ENCODE measurements at places on chromosomes 12 and 14.

GRCh38 chr12:99600388-99600787 lies 47.2 kb upstream of the GARIN6 start:
- DNase-seq, result no peak

DNA sequence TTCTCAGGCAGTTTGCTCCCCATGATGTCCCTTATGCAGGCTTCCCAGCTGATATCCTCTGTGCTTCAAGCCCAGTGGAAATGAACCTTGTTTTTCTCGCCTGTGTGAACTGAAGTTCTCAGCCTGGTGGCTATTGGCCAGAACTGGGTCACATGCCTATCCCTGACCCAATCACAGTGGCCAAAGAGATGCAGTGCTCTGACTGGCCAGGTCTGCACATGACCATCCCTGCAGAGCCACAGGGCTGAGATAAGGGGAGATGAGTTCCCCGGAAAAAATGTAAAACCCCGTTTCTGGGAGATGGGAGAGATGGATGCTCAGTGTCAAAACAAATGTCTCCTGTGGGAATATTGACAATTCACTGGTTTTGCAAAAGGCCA lies 34.7 kb upstream of the FZD10 start:
- no peak for DNase-seq

DNA sequence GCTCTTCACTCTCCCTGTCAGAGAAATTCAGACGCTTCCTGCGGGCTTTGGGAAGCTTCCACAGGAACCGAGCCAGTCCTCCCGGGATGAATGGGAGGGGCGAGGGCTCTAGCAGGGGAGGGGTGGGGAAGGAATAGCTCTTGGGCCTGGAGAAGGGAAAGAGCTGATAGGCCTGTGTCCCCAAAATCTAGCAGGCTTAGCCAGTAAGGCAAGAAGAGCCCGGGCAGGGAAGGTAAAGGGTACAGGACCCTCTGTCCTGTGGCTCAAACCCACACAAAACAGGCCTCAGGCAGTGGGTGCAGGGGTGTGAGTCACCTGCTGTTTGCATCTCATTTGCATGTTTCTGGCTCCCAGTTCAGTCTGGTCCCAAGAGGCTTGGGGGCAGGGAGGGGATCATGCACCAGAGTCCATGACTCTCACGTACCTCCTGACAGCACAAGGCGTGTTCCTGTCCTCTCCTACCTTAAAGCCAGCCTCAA lies 8.7 kb upstream of the SMUG1 start:
- no peak for DNase-seq

DNA sequence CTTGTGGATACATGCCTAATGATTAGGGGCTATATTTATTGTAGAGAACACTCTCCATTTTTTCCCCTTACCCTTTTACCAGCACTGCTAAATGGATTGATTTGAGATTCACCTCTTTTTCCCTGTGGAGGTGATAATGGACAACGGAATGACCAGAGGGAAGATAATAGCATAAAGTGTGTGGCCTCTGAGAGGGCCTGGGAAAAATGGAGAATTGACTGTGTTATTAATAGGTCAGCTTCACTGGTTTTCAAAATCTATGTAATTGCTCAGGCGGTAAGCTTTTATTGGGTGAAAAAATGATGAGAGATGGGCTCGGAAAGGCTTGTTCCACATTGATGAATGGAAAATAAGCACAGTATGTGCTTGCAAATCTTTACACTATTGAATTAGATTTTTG lies 15.8 kb downstream of the FLRT2 start:
- no peak for DNase-seq

GRCh38 chr12:27973487-27973890 lies 956 bp upstream of the PTHLH start:
- DNase-seq, result no peak

DNA sequence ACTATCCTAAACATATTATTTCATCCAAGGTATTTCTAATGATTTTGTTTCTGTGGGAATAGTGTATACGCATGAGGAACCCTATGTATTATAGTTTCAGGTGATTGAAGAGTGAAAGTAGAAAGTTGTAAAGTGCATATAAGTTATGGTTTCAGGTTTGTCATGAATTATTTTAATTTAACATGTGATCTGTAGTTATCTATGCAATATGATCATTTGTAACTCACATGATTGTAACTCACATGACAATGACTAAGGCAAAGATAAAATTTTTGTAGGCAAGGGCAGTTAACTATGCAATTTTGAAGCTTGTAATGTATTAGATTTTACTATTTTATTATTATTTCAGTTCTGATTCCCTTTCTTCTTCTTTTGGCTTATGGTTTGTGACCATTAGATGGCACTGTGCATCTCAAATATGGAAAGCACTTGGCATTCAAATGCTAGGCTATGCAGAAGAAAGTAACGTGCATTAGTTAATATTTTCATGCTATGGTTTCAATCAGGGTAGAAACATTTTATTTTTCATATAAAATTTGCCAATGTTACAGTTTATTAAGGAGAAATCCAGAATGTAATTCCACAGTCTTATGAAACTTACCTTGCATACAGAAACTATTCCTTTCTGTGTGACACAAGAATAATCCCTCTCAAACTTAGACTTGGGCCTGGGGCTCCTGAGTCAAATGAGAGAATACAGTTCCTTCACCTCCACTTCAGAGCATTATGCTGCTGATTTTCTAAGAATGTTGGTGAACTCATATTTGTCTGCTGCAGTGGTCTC lies 15.8 kb upstream of the TMEM30B start:
- DNase-seq, result no peak

GRCh38 chr12:4133029-4133428 lies 140.5 kb upstream of the CCND2 start:
- DNase-seq, result no peak

- no peak for DNase-seq
These were observed 63.2 kb downstream of the ATP2B1 start for GRCh38 chr12:89645434-89645833.

DNA sequence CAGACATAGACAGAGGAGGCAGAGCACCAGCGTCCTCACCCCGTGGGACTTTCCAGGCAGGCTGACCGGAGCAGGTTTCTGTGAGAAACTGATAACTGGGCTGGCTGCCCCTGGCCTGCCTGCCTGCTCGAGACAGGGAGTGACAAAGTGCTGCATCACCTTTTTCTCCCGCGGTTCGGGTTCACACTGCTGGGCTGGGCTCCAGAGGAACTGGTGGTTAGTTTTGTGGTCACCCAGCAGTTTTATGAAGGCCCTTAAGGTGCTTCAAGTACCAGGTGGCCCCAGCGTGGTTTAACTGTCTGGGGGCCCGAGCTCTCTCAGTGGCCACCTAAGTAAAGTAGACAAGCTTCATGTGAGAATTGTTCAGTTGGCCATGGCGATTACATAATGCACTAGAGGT lies 1073.6 kb downstream of the BCL11B start:
- DNase-seq, result no peak

- no peak for DNase-seq
These were observed 168.1 kb upstream of the PARP11 start for GRCh38 chr12:4041187-4041885.

- DNase-seq, result no peak
These were observed 34.9 kb downstream of the PPHLN1 start for GRCh38 chr12:42360747-42361403.

DNA sequence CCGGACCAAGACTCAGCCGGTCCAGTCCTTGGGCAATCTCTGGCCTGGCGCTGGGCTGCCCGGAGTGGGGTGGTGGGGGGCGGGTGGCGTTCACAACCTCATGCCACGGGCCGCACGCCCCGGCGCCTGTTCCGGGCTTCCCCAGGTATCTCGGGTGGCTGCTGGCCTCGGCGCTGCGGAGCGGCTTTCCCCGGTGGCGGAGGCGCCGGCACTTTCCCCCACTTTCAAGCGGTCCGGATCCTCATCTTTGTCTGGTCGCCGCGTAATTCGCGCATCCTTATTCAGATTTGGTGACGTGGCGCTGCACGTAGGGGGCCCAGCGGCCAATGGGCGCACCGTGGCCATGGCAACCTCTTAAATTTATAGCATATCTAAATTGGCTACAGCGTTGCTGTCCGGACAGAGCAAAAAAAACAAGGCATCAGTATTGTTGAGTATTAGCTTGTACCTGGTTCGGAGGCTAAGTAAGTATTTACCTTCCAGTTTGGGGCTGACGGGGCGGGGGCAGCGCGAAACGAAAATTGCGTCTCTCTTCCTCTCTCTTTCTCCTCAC lies at the start of gene LHX5:
TSS of gene LHX5 (minus strand) at position 253 of the 553 bp plus-strand sequence. CDS start 373 bp downstream, outside the sequence.
- DNase-seq, result no peak

- DNase-seq, result peak; percentile 64
These were observed 72.2 kb downstream of the CLIP1 start for GRCh38 chr12:122350141-122350848.

GRCh38 chr14:91152499-91152898 lies 38.6 kb downstream of the DGLUCY start:
- no peak for DNase-seq

DNA sequence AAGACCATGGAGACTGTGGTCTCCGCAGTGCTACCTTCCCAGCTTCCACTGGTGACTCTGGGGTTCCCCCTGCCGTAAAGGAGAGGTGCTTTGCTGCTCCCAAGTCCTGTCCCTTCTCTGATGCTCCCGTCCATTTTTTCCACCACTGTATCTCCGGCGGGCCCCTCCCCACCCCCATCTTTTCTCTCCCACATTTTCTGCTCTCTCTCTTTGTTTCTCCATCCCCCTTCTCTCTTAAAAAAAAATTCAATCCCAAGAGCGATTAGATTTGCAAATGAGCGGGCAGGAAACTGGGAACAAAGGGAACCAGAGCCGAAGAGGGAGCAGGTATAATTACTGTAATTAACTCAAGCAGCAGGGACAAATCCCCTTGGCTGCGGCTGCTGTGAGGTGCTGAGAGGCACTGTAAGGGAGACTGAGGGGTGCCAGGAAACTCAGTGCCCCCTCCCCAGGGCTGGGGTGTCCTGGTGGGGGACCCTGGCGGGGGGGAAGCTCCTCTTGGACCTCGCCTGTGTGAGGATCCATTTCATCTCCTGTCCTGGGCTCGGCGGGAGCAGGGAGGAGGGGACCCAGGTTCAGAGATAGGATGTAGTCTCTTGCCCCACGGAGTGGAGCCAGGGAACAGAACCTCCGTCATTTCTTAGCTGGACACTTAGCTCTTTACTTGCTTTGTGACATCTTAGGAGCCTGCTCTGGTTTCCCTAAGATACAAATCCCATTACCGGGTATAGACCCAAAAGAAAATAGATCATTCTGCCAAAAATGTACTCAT lies 140.4 kb upstream of the NRXN3 start:
- DNase-seq, result no peak

DNA sequence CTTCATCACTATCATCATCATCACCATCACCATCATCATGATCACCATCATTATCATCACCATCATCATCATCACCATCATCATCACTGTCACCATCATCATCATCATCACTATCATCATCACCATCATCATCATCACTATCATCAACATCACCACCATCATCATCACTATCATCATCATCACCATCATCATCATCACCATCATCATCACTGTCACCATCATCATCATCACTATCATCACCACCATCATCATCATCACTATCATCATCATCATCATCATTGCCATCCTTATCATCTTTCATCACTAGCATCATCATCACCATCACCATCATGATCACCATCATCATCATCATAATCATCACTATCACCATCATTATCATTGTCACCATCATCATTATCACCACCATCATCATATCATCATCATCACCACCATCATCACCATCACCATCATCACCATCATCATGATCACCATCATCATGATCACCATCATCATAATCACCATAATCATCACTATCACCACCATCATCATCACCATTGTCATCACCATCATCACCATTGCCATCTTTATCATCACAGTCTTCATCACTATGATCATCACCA lies 38.1 kb downstream of the SVOP start:
- DNase-seq, result no peak

DNA sequence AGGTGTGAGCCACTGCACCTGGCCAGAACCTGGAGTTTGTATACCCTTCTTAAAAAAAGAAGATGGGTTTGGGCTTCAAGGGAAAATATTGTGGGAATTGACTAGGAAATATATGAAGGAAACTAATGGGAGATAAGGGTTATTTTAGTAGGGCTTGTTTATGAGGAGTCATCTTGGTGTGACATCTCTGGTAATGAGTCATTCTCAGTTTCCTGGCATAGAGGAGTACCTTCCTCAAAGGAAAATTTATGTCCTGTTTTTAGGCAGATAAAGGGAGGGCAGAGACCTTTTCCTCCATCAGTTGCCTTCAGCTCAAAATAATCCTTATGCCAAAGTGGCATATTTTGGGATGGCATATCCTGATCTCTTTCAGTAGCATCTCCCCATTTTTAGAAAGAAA lies 30.6 kb upstream of the NFKBIA start:
- no peak for DNase-seq

- no peak for DNase-seq
These were observed 4.9 kb upstream of the PLA2G1B start for GRCh38 chr12:120332523-120332922.

DNA sequence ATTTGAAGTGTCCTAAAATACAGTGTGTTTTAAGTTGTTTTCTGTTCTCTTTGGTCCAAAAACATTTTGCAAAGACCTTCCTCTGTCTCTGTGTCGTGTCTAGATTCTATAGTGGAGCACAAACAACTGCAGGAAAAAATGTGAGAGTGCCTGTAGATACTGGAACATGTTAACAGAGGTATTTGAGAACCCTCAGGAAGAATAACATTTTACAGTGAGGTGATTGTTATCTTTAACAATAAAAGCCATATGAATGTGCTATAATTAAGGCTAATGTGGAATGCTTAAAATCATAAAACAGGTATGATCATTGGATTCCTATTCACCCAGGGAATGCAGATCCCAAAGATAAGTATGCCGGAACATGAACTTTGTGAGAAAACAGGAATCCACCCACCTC lies 98.0 kb downstream of the SAMD4A start:
- no peak for DNase-seq

DNA sequence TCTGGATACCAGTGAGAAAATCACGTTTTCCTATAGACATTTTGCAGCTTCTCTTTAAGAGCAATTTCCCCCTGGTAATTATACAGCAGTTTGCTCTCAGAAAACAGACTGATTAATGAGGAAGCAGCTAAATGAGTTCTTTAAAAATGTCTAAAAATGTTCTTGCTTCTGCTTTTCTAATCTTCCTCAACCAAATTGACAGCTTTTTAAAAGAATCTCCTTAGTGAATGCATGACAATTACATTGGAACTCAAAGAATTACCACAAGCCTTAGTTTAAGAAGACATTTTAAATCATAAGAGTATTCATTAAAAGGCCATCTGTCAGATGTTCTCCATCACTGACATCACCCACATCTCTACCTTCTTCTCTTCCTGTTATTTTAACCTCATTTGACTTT lies 135.8 kb upstream of the PLXNC1 start:
- no peak for DNase-seq

GRCh38 chr14:33938131-33938949 lies 12.5 kb downstream of the EGLN3 start:
- no peak for DNase-seq

GRCh38 chr12:131947482-131948027 lies 2.2 kb upstream of the EP400 start:
- no peak for DNase-seq

GRCh38 chr12:131355361-131356245 lies 355.3 kb upstream of the SFSWAP start:
- no peak for DNase-seq

DNA sequence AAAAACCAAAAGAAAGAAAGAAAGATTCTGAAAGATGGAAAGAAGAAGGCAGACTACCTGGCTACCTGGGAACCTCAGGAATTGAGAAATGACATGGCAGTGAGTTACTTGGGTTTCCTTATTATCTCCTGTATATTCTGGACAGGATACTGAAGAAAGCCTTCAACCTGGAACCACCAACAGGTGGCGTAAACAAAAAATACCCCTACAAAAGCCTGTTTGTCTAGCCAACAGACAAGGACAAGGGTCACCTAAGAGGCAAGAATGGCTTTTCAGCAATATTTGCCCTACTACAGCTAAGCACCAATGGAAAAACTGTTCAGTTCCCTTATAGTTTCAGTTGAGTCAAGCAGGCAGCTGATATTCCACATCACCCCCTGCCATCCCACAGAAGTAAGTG lies 274.9 kb downstream of the GPHN start:
- no peak for DNase-seq

Measured in posterior cingulate gyrus (tissue), 11 donors.